ENCODE measurements at places on chromosomes 5 and 9.

GRCh38 chr9:10005206-10005605 lies 607.6 kb downstream of the PTPRD start:
- DNase-seq = no peak

- no peak for DNase-seq
These were observed 495.6 kb downstream of the DNAH5 start for GRCh38 chr5:13448843-13449242.

- no peak for DNase-seq
These were observed 157.8 kb downstream of the NXNL2 start for GRCh38 chr9:88692827-88693226.

DNA sequence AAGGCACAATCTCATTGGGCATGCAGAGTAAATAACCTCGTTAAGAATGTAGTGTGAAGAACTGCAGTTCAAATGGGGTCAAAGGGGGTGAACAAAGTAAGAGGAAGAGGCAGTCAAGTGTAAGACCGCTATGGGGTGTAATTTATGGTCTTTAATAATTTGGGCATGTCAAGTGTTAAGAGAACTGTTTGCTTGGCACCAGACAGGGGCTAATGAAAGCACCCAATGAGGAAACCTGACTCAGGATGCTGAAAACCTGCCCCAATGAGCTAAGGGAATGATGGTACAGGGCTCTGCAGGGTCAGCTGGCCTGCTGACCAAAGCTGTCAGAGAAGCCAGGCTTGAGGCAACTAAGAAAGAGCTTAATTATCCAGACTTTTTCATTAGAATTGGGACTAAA lies 368.1 kb downstream of the DTWD2 start:
- no peak for DNase-seq

- DNase-seq = no peak
These were observed 61.3 kb upstream of the MTAP start for GRCh38 chr9:21741151-21741550.

GRCh38 chr9:129455151-129455995 lies 165.5 kb downstream of the C9orf50 start:
- no peak for DNase-seq

GRCh38 chr5:5122776-5123175 lies 17.4 kb upstream of the ADAMTS16 start:
- no peak for DNase-seq

DNA sequence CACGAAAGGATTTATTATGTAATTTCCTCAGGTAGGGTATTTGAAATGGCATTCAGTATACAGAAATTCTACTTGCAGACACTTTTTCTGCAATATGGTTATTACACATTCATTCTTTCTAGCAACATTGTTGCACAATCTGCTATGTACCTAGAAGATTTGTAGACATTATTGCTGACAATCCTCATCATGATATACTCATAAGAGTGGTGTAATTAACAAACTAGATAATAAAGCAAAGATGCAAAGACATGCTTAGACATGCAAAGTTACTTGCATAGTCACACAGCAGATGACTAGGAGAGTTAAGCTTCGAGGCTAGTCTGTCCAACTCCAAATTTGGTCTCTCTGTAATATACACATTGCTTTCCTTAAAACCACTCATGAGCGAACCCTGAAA lies 317.1 kb downstream of the ASTN2 start:
- DNase-seq = no peak

DNA sequence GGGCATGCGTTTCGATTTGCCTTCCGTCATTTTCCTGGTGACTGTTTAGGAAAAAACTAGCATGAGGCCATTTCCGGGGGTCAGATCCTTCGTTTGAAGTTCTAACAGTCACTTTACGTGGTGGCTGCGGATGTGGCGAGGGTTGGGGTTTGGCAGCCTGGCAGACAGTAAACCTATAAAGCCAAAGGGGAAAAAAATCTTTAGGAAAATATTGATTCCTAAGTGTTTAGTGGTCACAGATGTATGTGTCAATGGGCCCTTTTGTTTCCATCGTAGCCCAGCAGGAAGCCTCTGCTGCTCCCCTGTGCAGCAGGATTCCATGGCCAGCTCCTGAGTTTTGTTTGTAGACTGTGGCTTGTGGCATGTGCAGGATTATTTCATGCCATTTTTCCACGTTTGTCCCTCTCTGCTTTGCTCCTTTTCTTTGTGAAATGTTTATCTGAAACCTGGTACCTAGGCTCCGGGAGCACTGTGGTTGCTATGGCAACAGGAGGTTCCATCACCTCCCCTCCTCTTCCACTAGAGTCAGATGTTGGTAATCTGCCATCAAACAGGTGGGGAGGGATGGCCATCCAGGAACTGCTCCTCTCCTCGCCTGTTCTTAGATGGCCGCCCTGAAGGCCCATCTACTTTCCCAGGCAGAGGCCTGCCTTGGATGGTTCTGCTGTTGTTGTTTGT lies 202.3 kb downstream of the AOPEP start:
- no peak for DNase-seq

DNA sequence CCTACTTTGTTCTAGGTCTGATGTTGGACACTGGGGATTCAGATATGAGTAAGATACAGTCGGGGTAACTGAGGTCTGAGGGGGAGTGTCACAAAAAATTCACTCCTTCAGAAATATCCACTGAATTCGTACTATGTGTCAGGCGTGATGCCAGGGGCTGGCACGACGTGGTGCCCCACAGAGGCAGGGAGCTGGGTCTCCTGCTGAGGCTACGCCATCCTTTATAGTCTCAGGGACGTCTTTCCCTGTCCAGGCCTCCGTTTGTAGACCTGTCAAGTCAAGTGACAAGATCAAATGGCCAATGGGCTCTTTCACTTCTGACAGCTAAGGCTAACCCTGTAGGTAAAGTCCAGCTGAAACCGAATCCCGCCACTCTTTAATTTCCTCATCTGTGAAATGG lies 118.8 kb upstream of the SMIM23 start:
- no peak for DNase-seq

- no peak for DNase-seq
These were observed 71.1 kb upstream of the CD180 start for GRCh38 chr5:67267512-67268216.

GRCh38 chr5:77131361-77131760 lies 44.3 kb upstream of the ZBED3 start:
- DNase-seq = no peak

DNA sequence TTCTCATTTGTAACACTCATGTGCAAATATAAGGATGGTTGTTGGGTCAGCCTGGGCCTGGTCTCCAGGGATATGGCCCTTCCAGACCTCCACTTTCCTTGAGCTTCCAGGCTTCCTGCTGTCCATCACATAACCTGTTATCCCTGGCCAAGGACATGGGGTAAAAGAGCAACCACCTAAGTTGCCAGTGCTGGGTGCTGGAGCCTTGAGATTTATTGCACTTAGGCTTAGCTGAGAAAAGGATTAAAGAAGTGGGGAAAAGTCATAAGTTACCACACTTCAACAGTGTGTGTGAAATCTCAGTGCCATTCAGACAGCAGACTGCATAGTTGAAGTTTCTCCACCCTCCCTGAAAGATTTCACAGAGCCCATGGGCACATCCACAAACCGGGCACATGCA lies 58.6 kb upstream of the PANK3 start:
- DNase-seq = no peak

DNA sequence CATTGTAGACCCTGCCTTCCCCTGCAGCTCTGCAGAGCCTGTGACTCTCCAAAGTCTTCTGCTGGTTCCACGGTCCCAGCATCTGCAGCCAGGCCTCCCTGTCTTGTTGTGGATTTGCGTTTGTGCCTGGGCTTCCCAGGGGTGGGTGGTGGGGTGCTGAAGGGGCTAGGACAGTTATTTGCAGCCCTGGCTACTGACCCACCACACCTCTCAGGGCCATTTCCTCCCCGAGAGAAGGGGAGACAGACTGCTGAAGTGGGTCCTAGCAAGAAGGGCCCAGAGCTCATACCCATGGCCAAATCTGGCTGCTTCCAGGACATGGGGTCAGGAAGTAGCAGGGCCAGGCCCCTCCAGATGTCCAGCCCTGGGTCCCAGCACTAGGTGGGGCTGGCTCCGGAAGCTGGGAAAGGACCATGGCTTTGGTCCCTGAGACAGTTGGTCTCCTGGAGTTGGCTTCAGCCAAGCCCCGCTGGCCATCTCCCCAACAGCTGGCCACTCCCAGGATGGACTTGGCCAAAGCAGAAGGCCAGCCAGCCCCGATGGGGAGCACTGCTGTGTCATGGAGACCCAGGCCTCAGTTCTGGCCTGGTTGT lies 26.3 kb downstream of the GSN start:
- DNase-seq = no peak

DNA sequence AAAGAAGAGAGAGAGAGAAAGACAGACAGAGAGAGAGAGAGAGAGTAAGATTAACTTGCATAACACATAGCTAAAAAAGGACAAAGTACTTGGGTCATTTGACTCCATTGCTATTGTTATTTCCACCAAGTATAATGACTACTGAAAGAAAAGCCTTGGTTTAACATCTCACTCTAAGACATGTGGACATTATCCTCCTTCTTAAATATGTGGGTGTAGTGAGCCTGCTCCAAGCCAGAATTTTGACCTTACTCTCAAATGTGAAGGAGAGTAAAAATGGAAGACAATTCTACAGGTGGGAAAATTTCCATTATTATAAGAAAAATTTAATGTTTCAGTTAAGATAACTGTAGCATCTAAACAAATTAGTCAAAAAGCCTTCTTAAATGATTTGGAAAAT lies 8.5 kb upstream of the MARCOL start:
- DNase-seq = no peak

DNA sequence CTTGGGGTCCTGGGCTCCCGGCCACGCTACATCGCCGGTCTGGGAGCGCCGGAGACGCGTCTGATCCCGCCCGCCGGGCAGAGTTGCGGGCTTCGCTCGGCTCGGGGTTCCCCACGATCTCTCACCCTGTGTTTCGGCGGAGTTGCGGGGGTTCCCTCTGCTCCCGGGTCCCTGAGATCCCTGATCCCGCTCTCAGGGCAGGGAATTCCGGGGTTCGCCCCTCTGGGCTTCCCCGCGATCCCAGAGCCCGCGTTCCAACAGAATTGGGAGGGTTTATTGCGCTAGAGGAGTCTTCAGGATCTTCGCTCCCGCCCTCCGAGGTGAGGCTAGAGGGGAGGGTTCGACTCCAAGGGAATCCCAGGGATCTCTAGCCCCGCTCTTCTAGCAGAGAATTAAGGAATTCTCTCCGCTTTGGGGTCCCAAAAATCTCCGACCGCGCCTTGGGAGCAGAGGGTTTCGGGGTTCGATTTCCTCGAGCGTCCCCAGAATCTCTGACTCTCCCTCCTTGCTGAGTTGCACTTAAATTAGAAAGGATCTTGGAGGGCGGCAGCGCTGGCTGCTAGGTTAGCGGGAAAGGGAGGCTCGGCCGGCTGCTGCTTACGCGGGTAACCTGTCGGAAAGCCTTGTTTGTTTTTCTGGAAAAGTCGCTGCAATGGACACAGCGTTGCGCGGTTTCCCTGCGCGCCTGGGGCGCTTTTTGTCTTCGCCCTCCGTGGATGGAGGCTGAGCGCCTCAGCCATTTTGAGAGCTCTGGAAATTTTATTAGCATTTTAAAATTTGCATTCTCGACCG lies 1.3 kb downstream of the DMRT1 start:
- no peak for DNase-seq

- DNase-seq = no peak
These were observed 14.8 kb downstream of the C5orf15 start for GRCh38 chr5:133953568-133954145.

GRCh38 chr9:124749781-124750180 lies 21.3 kb downstream of the NR6A1 start:
- DNase-seq = no peak

- no peak for DNase-seq
These were observed 58.9 kb upstream of the CNTLN start for GRCh38 chr9:17075758-17076485.

DNA sequence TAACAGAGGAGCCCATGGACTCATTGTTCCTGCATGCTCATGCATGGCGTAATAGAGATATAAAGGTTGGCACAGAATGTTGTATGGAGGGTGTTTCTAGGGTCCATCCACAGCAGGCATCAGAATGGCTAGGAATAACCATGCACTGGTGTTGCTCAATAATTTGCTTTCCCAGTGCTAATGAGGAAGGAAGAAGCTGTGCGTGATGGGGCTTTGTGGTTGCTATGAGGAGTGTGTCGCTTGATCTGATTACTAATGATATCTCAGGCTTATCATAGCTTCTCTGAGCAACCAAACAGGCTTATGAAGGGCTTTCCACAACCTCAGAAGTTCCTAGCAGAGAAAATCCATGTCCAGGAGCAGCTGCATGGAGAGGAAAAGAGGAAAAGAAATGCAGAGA lies 151.3 kb upstream of the TRPC7 start:
- no peak for DNase-seq

GRCh38 chr9:121362813-121363621 lies 7.0 kb downstream of the STOM start:
- DNase-seq = no peak

- no peak for DNase-seq
These were observed 120.3 kb upstream of the BASP1 start for GRCh38 chr5:17096952-17097695.

DNA sequence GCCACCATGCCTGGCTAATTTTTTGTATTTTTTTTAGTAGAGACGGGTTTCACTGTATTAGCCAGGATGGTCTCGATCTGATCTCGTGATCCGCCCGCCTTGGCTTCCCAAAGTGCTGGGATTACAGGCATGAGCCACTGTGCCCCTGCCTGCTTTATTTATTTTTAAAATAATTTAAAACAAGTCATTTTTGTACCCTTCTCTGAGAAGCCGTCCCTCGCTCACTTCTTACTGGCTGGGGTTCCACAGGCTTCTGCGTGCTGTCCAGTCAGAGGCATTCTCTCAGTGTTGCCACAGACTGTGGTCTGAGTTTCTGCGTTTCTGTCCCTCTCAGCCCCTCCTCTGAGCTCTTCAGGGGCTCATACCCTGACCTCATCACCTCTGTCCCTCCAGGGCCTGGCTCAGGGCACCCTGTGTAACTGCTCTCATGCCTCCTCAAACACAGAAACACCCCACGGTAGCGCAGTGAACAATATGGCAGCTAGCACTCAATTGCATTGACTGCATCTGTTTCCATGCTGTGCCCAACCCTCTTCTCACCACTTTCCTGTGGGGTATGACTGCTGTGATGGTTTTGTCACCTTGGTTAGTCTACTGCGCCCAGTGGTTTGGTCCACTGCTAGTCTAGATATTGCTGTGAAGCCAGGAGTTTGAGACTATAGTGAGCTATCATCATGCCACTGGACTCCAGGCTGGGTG lies 44.3 kb upstream of the SH3PXD2B start:
- DNase-seq = no peak

GRCh38 chr9:90773617-90774016 lies 28.0 kb upstream of the SYK start:
- no peak for DNase-seq

DNA sequence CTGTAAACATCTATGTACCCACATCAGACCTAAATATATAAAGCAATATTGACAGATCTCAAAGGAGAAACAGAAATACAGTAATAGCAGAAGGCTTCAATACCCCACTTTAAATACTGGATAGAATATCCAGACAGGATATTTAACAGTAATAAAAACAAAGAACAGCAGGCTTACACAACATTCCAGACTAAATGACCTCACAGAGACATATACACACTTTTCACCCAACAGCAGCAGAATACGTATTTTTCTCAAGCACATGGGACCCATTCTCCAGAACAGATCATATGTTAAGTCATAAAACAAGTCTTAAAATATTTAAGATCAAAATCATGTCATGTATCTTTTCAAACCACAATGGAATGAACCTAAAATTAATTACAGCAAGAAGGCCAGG lies 76.8 kb downstream of the CAMSAP1 start:
- DNase-seq = no peak

- DNase-seq = no peak
These were observed 38.3 kb downstream of the BICD2 start for GRCh38 chr9:92726348-92726747.

Data from stimulated activated CD8-positive, alpha-beta memory T cell treated with anti-CD3 and anti-CD28 coated beads, Interleukin-4, amount 100 ng/mL, for 4 hours (primary cell).